H54 (cell line): ENCODE measurements at places on chromosomes 5 and 9.

- DNase-seq = no peak
Measured at GRCh38 chr9:98972716-98973115, 29.0 kb downstream of the COL15A1 start.

- no peak for DNase-seq
Measured at GRCh38 chr5:79547429-79547822, 33.5 kb upstream of the HOMER1 start.

DNA sequence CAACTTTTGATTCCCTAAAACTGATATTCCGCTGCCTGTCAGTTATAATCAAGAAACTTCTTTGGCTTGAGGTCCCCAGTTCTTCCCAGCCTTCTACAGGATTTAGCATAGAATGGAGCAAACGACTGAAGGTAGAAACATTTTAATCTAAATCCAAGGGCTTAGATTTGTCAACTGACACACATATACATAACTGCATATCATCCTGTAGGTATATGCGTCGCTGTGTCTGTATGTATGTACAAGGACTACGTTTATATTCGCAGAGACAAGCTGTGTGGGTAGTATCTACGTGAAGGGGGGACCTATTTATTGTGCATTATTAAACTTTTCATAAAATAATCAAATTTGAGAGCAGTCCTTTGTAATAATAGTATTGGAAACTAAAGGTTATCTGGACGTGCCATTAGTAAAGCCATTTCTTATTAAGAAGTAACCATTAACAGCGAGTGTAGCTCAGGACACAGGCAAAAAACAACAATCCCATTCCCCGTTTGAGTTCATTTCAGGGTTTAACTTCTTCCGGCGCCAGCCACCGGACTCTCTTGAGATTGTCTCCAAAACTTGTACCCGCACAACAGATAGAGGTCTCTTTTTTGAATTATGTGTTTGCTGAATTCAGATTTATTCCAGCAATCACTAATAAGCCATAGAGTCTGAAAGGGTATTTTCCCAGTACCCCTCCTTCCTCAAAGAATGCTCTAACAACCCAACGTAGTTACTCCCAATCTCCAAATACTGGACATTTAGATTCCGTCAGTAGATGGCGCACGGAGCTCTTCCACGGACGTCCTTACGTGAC is 2.1 kb upstream of the MLLT3 start:
- DNase-seq = no peak

GRCh38 chr9:117691367-117691766 is 12.8 kb upstream of the TLR4 start:
- DNase-seq = no peak

GRCh38 chr9:105051897-105052296 is 123.9 kb upstream of the ABCA1 start:
- no peak for DNase-seq

GRCh38 chr5:166618526-166618925 is 1672.9 kb upstream of the WWC1 start:
- no peak for DNase-seq
